Stimulated activated CD4-positive, alpha-beta T cell treated with anti-CD3 and anti-CD28 coated beads, Interleukin-4, amount 100 ng/mL, for 24 hours (primary cell): ENCODE measurements at places on chromosomes 1 and 21.

DNA sequence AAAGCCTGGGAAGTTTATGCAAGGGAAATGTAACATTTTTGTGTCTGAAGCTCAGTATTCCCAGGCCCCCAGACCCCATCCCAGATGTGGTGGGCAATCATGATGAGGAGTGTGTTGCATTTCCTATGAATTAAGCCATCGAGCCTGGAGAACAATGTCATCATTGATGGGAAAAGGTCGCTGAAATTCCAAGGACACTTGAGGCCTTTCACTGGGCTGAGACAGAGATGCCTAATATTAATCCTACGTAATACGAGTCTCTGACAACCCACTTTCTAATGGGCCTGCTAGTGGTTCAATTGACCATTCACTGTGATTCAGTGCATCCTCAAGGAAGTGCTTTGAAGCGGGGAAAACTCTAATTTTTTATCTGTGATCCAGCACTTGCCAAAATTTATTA, 291.6 kb downstream of the PLPP3 start:
- no peak for DNase-seq

- no peak for DNase-seq
Observed at GRCh38 chr21:28550057-28550825, 442.4 kb downstream of the LTN1 start.

GRCh38 chr1:229164836-229165735, 105.8 kb upstream of the RAB4A start:
- no peak for DNase-seq

DNA sequence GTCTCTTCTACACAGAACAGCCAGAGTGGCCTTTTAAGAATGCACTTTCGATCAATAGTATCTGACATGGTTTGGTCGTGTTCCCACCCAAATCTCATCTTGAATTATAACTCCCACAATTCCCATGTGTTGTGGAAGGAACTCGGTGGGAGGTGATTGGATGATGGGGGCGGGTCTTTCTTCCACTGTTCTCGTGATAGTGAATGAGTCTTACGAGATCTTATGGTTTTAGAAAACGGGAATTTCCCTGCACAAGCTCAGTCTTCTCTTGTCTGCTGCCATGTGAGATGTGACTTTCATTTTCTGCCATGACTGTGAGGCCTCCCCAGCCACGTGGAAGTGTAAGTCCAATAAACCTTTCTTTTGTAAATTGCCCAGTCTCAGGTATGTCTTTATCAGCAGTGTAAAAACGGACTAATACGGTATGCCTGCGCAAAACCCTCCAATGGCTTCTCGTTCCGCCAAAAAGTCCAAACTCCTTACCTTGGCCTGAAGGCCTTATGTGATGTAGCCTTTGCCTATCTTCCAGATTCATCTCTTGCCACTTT, 23.0 kb upstream of the SMG7 start:
- DNase-seq = no peak

DNA sequence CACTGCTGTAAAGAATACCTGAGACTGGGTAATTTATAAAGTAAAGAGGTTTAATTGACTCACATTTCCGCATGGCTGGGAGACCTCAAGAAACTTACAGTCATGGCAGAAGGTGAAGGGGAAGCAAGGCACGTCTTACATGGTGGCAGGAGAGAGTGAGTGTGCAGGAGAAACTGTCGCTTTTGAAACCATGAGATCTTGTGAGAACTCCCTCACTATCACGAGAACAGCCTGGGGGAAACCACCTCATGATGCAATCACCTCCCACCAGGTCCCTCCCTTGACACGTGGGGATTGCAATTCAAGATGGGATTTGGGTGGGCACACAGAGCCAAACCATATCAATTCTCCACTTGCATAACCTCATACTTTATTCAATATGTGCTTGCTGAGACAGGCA, 76.6 kb downstream of the GIPC2 start:
- no peak for DNase-seq

- DNase-seq = no peak
Observed at GRCh38 chr21:36863260-36863659, 103.2 kb downstream of the HLCS start.

DNA sequence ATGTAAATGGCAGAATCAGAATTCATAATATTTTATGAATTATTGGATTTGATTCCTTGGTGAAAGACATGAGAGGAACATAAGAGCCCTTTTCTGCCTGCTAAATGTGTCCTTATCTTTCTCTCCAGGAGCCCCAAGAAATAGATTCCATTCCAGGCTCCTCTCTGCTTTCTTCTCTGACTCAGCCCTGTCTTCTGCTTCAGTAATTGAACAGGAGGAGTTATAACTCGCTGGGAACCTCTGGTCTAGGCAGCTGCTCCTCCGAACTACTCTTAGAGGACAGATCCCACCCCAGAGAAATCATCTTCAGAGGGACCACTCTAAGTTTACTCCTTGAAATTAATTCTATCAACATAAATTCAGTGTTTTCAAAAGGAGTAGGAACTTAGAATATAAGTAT, 78.4 kb downstream of the RGS21 start:
- no peak for DNase-seq

GRCh38 chr1:36400825-36401601, 3.3 kb upstream of the LSM10 start:
- DNase-seq = peak; percentile 48

- DNase-seq = no peak
Observed at GRCh38 chr1:1626207-1627141, 5.5 kb upstream of the MMP23B start.

GRCh38 chr1:40926441-40926840, 53.1 kb upstream of the CTPS1 start:
- no peak for DNase-seq

DNA sequence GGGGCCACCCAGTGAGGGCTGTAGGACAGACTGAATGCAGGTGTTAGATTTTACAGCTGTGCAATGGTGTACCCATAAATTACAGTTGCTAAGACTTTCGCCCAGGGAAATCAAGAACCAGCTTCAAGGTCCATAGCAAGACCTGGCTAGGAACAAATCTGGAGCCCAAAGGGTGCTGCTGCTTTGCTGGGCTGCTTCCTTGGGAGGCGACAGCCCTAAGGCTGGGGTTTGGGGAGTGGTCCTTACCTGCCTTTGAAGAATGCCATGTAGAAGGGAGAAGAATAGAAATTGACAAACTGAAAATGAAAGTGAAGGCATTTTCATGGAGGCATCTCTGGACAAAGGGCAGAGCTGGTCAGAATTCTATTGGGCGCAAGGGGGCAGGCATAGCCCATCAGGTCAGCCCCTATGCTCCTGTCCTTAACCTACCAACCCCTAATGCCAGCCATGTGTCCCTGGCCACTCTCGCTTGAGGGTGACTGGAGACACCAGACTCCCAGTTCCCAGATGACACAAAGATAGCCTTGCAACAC, 7.6 kb upstream of the ARHGEF19 start:
- DNase-seq = no peak

- no peak for DNase-seq
Observed at GRCh38 chr1:100037656-100037926, 67.8 kb downstream of the SLC35A3 start.

- DNase-seq = no peak
Observed at GRCh38 chr1:162299018-162299417, 77.6 kb downstream of the SPATA46 start.

DNA sequence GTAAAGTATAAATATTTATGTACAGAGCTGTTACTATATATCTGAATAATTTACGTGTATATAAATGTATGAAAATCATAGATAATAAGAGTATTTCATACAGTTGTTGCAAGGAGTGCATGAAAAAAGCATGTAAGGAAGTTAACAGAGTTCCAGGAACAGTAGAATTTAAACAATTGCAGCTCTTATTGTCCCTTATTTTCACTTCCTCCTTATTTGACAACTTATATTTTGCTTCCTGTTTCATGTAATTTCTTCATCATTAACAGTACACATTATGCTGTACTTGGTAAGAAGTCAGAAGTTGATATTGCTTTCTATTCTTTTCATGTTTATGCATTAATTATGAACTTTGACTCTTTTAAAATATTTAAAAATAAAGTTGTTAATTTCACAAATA, 681.5 kb downstream of the LRRIQ3 start:
- no peak for DNase-seq

- peak; percentile 67 for DNase-seq
Observed at GRCh38 chr21:39385299-39386145, 36.6 kb upstream of the HMGN1 start.

GRCh38 chr1:14869187-14869586, 270.7 kb downstream of the KAZN start:
- DNase-seq = no peak

- peak; percentile 91 for DNase-seq
Observed at GRCh38 chr1:207825719-207826556, 74.1 kb downstream of the CD46 start.

DNA sequence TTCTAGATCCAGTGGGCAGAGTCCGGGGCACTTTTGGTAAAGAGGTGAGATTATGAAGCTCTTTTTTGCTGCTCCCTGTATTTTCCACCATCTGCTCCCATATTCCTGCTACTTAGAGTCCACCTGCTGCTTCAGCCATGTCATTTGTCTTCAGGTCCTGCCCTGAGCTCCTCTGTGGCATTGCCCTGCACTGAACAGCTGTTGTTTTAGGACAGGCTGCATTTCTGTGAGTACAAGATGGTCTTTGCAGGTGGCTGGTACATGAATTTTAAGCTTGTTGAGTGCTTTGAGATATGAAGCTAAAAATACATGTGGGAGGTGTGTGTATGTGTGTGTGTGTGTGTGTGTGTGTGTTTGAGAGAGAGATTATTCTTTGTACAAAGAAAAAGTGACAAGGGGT, 21.9 kb downstream of the MT1HL1 start:
- DNase-seq = no peak

DNA sequence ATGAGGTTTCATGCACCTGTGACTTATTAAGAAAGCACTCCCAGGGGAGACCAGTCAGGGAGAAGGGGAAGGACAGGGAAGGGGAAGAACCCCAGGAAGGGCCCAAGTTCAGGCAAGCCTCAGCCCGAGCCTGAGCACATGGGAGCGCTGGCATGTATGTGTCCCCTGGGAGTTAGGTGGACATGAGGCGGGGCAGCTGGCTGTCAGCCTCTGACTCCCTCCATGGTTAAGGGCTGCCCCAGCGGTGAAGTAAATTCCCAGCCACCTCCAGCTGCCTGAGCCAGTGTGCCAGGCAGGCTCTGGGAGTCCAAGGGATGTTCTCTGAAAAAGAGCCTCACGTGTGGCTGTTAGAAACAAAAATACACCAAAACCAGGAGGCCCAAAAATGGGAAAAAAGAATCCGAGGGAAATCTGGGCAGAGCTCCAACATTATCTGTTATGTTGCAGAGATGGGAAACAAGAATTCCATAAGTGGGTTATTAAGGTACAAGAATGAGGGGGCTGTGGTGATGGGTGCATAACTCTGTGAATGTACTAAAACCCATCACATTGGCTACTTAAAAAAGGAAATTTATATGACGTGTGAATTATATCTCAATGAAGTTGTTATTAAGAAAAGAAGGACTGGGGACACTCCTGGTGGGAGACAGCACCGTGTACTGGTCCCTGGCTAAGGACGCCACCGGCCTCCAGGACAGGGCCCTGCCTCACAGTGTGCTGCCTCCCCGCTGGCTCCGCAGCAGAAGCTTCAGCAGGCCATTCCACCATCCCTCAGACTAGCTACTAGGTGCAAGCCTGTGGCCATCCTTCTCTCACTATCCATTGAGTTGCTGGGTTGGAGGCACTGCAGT, 18.7 kb downstream of the DMRTB1 start:
- DNase-seq = no peak

DNA sequence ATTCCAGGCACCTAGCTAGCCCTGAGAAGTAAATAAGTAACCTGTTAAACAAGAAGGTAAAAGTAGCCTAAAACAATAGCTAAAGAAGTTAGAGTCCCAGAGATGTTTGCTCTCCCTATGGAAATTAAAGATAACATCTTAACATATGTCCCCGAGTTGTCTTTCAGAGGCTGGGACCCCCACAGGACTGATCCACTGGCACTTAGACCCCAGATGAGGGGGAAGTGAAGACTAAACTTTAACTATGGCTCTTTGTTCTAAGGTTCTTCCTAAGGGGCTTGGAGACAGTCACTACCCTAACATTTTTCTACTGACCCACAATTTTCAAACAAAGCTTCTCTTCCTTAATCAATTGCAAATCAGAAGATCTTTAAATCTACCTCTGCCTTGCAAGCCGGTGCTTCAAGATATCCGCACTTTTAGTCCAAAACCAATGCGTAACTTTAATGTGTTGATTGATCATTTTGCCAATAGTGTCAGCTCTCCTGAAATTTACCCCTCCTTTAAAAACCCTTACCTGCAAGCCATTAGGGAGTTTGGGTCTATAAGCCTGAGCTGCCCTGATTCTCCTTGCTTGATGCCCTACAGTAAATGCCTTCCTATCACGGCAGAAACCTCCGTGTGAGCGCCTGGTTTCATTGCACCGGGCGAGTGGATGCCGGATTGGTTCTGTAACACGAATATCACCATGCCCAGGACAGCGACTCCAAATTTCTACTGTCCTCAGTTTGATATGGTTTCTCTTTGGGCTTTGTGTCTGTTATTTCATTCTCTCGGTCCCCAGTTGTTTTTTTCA, 404.4 kb downstream of the SIPA1L2 start:
- no peak for DNase-seq
